ENCODE measurements at places on chromosomes 12 and 14.

GRCh38 chr12:101209319-101210302, at the start of gene SLC5A8:
SLC5A8 (minus strand) TSS chr12:101210238; CDS start chr12:101209848, 390 bp downstream.
- DNase-seq, result no peak

- no peak for DNase-seq
Measured at GRCh38 chr12:52079576-52080402, at the start of gene SMIM41. SMIM41 (plus strand) TSS chr12:52079704; CDS start chr12:52079780, 76 bp downstream.

DNA sequence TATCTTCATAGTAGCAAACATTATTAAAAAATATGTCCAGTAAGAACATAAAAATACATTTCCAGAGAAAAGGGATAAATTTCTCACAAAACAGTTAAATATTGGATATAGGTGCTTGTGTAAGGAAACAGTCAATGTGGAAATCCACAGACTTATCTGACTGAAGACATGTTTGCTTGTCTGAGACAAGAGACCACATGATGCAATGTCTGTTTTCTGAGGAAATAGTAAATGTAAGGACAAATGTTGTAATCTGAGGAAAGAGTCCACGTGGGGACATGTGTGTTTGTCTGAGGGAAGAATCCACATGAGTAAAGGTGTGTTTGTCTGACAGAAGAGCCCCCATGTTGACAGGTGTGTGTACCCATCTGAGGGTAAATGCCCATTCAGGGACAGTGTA, 1093.2 kb downstream of the TMEM121 start:
- no peak for DNase-seq

GRCh38 chr12:16586350-16587109, 19.4 kb downstream of the LMO3 start:
- no peak for DNase-seq

DNA sequence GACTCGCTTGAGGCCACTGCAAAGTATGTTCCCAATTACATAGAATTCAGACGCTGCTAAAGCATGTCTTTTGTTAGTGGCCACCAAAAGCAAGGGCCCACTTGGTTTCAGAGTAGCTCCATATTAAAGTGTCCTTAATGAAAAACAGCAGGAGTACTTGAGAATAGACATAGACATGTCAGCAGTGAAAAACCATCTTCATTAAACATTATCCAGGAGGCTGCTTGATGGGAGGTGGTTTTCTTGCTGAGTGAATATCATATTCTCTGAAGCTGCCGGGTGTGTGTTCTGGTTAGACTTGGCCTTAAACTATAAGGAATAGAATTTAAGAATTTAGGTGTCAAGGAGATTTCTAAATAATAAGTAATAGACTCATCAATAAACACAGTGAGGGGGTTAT, 79.5 kb upstream of the CCDC198 start:
- DNase-seq, result no peak

DNA sequence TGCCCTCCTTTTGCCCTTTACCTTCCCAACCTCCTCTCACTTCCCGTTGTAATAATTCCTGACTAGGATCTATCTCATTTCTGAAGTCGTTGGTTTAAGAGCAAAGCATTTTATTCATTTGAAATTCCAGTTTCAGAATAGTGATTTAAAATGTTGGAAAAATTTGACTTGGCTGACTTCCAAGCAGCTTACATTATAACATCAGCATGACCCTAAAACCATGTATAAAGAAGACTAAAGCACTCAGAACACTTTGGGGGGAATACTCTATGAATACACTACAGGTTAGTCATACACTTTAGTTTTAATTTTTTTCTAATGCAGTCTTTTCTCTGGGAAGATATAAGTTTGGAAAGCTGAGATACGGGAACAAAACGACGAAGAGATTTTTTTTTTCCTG, 161.1 kb downstream of the BTG1 start:
- no peak for DNase-seq

DNA sequence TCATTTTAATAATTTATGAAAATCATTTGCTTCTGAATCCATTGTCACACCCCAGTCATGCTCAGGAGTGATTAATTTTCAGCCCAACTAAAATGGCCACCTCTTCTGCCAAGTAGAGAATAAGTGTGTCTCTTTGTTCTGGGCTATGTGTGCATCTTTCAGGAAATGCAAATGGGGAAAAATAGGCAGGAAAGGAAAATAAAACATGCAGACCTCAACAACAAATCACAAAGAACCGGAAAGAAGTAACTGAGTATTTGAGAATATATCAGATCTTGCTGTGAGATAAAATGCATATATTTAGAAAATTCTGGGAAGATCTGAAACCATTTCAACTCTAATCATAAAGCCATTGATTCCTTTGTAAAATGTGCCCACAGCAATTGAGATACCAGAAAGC, 763.9 kb downstream of the GALC start:
- DNase-seq, result no peak

GRCh38 chr12:31492599-31493196, 98.2 kb downstream of the DENND5B start:
- no peak for DNase-seq

DNA sequence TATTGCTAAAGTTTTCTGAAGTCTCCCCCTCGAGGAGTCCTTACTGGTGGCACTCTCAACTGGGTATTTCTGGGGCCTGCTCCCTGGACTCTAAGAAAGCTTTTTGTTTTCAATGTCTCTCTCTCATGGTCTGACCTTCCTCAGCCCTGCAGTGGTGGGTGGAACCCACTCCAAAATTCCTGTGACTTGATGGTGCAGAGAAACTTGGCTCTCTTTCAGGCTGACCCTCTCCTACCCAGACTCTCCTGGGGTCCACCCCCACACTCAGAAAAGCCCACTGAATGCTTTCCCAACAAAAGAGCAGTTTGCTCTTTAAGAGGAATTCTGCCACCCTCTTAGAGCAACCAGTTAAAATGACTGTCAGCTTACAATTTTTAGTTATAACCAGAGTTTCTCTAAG, 967 bp upstream of the PTCSC3 start:
- DNase-seq, result no peak

GRCh38 chr12:18631339-18631738, 106.5 kb downstream of the PLCZ1 start:
- DNase-seq, result no peak

GRCh38 chr14:23828001-23828400, 125.6 kb upstream of the DHRS4 start:
- no peak for DNase-seq

GRCh38 chr12:22658214-22658613, 33.2 kb downstream of the ETNK1 start:
- peak; percentile 5 for DNase-seq

DNA sequence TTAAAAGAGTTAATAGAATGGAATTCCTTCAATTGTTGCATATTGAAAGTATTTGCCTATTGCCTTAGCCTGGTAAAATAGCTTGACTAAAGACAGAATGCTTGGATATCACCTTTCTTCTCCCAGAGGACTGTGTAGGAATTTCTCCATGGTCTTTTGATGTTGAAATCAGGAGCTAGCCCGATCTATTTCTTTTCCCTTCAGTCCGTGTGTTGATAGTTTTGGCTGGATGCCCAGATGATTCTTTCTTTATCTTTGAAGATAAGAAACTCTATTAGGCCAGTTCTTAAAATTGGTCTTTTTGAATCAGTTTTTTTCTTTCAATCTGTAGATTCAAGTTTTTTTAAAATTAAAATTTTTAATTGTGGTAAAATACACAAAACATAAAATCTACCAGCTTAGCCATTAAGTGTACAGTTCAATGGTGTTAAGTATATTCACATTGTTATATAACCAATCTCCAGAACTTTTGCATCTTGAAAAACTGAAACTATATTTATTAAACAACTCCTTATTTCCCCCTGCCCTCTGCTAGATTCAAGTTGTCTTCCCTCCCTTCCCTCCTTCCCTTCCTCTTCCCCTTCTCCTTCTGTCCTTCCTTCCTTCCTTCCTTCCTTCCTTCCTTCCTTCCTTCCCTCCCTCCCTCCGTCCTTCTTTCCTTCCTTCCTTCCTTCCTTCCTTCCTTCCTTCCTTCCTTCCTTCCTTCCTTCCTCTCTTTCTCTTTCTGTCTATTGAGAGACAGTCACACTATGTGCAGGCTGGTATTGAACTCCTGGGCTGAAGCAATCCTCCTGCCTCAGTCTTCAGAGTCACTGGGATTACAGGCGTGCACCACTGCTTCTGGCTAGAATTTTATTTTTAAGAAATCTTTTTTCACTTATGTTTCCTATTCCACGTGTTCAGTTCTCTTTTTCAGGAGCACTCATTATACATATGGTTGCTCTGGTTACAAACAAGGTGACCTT, 10.1 kb downstream of the LACRT start:
- DNase-seq, result no peak

DNA sequence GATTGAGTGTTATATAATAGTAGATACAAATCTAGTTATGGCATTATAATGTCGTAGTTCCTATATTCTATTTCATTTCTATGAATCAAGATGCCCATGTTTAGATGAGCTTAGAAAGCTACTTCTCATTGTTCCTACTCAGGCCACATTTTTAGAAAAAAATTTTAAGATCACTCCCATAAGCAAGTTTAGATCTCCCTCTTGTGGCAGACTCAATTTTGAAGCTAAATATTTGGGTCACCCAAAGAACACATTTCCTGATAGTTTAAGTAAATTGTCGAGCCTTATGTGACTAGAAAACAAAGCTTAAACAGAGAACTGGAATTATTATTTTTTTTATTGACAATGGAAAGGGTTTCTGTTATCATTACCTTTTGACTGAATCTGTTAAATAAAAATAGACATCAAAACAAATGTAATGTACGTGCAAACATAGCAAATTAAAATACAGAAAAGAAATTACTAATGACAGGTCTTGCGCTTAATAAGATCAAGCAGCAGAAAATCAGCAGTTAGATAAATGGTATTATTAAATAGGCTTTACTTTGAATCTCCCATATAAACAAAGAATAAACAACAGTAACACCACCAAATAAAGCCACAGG, 180.2 kb downstream of the ACSS3 start:
- DNase-seq, result no peak

GRCh38 chr12:45191239-45191638, 24.7 kb upstream of the ANO6 start:
- DNase-seq, result no peak

DNA sequence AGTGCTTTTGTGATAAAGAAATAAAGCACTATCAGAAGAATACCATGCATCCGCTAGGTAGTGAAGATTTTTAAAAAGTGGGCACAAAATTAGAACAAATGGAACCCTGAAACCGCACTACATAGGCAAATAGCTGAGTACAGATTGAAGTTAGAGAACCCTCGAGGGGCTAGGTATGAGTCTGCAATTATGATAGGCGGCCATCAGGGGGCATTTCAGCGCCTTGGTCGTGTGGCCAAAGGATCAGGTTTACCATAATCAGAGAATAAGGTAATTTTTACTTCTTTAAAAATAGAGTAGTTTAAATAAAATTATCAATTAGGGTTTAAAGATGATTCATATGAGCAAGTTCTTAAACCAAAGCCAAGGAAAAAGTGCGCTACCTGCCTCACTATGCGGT, 129.8 kb downstream of the TMX1 start:
- peak; percentile 19 for DNase-seq

GRCh38 chr14:54591461-54591860, 24.5 kb downstream of the SAMD4A start:
- DNase-seq, result no peak

DNA sequence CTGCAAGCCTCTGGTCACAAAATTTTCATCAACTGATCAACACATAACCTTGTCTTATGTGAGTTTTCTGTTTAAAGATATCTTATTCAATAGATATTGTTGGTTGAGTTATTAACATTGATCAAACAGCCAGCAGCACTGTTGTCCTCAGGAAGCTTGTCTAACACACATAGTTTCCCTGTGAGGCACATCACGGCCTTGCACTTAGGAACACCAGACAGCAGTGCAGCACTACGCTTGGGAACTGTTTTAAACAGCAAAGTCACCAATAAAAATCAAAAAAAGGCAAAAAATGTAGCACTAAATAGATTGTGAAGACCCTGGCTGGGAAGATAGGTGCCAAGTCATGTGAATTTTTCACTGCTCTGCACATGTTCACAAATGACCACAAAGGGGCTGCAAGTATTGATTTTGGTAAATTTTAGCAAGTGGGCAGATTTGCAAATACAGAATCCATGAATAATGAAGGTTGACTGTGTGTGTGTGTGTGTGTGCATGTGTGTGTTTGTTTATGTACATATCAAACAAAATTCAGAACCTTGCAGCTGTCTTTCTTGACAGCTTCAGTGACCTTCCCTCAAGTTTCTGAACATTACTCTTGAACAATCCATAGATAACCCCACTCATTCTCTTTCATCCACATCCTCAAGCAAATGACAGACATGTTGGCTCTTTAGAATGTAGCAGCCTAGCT, 28.9 kb downstream of the VDR start:
- no peak for DNase-seq

DNA sequence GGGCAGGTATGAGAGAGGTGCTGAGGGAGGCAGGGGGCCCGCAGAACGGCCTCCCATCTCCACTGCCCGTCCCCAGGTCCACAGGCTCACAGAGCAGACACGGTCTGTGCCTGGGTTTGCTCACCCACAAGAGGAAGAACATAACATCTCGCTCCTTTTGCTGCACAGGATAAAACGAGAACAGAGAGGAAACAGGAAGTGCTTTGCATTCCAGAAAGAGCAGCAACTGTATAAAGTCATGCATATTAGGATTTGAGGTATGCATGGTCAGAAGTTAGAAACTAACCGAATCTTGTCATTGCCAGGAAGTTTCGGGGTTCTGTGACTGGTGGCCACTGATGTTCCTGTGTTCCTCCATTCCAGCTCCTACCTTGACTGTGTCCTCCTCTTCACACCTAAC, 25.0 kb downstream of the NTF3 start:
- no peak for DNase-seq

GRCh38 chr14:103161054-103161397, 37.8 kb downstream of the TNFAIP2 start:
- DNase-seq, result no peak

DNA sequence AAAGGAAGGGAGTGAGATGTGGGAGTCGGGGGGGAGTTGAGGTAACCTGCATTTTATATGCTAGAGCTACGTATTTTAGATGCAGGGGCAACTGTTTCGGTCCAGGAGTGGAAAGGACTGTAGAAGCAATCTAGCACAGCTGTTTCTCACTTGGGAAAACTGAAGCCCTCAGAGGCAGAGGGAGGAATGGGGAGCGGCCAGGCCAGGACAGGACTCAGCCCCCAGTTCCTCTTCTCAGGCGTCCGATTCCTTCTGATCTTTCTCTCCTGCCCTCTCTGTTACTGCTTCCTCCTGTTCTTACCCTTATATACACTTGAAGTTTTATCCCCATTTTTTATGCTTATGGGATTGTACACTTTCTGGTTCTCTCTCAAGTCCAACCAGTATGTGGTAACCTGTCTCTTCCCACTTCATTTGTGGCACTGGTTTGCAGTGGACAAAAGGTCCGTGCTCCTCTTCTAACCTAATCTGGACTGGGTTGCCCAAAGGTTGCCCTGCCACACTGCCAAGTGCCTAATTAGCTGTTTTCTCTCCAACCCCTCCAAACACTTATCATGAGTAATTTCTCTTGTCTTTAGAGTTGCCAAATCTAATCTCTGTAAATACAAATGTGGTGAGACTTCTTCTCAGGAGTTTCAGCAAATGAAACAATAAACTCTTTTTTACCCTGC, 16.2 kb downstream of the LPCAT3 start:
- DNase-seq, result no peak

GRCh38 chr12:25320123-25321006, 69.6 kb upstream of the KRAS start:
- peak; percentile 12 for DNase-seq

All from stimulated activated naive CD8-positive, alpha-beta T cell treated with anti-CD3 and anti-CD28 coated beads, Interleukin-15, Interleukin-2, amounts not matched to agents 100 U/mL and 50 U/mL, for 24 hours (primary cell).